Cerebellar nuclear complex (tissue), 1 donor: ENCODE measurements at places on chromosomes 1 and 21.

DNA sequence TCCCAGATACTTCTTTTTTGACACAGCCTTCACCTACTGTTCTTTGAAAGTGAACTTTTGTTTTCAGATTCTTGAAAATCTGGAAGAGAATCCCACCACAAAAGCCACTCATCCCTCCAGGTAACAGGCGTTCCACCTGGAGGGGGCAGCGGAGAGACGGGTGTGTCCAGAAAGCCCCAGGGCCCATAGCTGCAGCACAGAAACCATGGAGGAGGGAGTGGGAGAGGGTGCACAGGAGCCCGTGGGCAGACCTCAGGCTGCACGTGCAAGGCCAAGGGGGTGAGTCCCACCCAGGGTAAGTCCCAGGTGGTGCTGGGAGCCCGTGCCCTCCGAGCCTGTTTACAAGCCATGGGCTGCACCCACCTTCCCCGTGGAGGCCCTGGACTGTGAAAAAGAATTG lies 86.5 kb downstream of the PSMG1 start:
- DNase-seq: no peak

GRCh38 chr21:32844653-32845436 lies 73.3 kb upstream of the PAXBP1 start:
- DNase-seq: no peak

DNA sequence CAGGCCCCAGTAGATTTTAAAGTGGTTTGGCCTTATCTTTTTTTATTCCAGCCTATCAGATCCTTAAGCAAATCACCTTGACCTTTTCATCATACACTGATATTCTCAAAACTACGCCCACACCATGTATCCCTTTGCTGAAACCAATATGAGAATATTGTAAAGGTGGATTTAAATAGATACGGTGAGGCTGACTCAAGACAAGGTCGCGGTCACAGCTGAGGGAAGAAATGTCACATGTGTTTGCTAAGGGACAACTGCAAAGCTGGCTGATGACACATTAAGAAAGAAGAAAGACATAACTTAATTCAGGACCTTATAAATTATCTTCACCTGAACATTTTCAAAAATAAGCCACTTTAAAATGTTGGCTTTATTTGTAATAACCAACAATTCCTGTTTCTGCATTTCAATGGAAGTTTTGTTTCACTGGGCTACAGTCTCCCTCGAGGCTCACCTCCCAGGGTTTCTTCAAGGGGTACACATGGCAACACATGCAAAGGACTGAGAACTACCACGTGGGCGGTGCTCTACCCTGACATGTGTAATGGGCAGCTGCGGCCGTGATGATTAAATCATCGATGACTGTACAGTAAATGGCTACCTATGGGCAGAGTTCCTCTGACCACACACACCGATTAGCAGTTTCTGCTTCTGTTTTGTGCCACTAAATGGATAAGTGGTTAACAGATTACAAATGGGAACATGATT lies 189.5 kb downstream of the SIPA1L2 start:
- no peak for DNase-seq

GRCh38 chr1:234965111-234965510 lies 163.5 kb downstream of the TOMM20 start:
- no peak for DNase-seq

DNA sequence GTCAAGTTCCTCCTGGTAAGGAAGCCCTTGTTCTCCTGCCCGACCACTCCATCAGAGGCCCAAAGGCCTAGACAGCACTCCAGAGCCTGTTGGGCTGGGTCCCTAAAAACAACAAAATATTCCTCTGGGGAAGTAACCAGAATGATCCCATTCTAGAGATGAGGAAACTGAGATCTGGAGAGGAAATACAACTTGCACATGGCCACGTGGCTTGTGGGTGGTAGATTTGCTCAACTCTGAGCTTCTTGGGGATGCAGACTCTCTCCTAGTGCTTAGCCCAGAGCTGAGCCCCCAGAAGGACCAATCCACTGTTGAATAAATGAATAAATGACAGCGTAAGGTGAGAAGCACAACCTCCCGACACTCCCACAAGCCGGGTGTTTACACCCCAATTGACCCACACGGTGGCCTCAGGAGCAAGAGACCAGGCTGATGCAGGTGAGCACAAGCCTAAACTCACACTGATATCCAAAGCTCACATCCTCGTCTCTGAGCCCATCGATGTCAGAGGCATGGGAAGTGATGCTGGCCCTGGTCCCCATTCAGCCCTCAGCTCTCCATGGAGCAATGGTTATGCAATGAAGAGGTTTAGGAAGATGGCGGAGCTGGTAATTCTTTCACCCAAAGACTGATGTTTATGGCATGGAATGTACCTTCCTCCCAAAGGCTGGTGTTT lies 172.5 kb upstream of the EDN2 start:
- no peak for DNase-seq

DNA sequence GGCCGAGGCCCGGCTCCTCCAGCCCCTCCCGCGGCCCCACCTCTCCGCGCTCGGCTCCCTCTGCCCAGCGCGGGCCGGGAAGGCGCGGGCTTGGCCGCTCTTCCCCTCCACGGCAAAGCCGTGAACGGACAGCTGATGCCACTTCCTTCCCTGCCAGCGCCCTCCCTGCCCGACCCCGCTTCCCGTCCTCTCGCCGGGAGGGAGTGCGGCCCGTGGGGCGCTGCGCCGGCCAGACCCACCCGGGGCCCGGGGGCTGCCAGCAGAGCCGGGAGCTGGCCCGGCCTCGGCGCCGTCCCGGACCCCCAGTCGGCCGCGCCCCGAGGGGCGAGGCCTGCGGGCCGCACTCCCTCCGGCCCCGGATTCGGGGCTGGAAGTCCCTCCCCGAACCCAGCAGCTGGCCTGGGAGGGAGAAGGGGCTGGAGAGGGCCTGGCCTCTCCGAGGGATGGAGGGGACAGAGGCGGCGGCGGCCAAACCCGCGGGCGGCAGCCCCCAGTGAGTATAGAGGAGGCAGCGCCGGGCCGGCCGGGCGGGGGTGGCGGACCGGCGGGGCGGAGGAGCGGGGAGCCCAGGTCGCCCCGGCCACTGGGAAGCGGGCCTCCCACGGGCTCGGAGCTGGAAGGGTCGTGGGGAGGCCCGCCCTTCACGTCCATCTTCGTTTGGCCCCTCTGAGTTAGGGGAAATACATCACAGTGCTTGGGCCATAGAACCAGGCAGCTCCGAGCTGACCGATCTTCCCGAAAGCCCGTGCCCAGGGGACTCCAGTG lies at the start of gene KIAA1614:
TSS of gene KIAA1614 (plus strand) at position 97 of the 765 bp plus-strand sequence. CDS start at position 444, 347 bp downstream.
- DNase-seq: no peak
